Activated naive CD8-positive, alpha-beta T cell treated with anti-CD3 and anti-CD28 coated beads, Interleukin-2, amount 10 ng/mL, durations not matched to agents 7 days and 5 days (primary cell): ENCODE measurements at places on chromosomes 4 and X. TPM values are rescaled to one million over a fixed set of nuclear protein-coding genes. Genes with fewer than 3 reads are reported as not detected.

DNA sequence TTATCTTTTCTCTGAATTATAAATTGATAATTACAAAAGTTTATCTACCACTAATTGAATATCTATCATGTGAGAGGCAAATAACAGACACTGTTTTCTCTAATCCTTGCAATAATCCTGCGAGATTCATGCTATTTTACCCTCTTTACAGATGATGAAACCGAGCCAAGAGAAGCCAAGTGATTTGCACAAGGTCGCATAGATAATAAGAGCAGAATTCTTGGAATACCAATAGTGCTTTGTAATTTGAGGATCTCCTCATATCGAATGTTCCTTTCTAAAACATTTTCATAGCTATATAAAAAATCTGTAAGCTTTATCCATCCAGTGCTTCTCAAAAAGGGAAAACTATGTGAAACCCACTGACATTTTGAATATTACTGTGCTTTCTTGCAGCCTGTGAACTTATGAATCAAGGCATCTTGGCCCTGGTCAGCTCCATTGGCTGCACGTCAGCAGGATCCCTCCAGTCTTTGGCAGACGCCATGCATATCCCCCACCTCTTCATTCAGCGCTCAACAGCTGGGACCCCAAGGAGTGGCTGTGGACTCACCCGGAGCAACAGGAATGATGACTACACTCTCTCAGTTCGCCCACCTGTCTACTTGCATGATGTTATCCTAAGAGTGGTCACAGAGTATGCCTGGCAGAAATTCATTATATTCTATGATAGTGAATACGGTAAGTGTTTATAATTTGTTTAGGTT, 743.8 kb upstream of the ATOH1 start:
- DNase-seq: no peak

GRCh38 chrX:38061335-38061734, 55.0 kb downstream of the SYTL5 start:
- no peak for DNase-seq

- no peak for DNase-seq
Observed at GRCh38 chr4:78667764-78668163, 108.4 kb upstream of the BMP2K start.

Gene CLDN22
- total RNA-seq: not detected

Gene MGAT4D
- not detected for total RNA-seq
